ENCODE measurements at places on chromosomes 7 and 10.
A peak's percentile ranks its signal among the peaks of the same experiment; 100 is the strongest.

DNA sequence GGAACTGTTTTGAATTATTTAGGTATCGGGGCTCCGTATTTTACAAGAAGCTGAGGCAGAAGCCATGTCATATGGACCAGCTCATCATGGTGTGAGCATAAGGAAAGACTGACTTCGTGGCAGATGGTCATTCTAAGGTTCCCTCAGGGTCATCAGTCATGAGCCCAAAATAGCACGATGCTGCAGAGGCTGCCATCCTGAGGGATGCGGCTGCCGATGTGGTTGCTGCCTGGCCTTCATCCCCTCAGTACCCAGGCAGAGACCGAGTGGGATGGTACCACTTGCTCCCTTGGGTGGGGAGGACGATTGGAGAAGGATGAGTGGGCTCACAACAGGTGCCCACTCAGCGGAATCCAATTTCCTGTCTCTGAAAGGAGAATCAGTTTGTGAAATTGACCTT lies 490.3 kb downstream of the SDK1 start:
- DNase-seq, result no peak

- DNase-seq, result no peak
Observed at GRCh38 chr7:90267263-90267858, 22.4 kb downstream of the CFAP69 start.

- DNase-seq, result peak; percentile 5
Observed at GRCh38 chr7:27661811-27662489, 733 bp downstream of the HIBADH start.

- no peak for DNase-seq
Observed at GRCh38 chr10:14172336-14172950, 158.3 kb downstream of the FRMD4A start.
